Heart right ventricle (tissue), 16 donors: ENCODE measurements at places on chromosomes 5 and 9. TPM values are rescaled to one million over a fixed set of nuclear protein-coding genes. Genes with fewer than 3 reads are reported as not detected.

The ORM2 gene
- total RNA-seq, result not detected

The PCDHGA5 gene
- 7.1 TPM for total RNA-seq

DNA sequence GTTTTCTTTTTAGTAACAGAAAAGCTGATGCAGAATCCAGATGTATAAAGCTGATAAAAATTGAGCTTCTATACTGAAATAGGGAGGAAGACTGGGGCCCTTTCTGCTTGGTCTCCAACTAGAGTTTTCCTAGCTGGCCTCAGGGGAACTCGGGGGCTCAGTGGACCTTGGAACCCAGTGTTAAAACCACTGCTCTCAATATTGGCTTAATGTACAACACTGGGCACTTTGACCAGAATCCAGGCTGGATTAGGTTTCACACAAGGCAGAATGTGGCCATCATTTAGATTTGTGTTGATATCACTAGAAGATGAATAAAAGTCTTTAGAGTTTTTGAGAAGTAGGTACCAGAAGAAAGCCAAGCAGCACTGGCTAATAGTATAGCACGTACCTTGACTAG is 114.7 kb downstream of the GDNF start:
- H3K36me3 ChIP-seq, result peaks cover 6% of the 10 kb centered on the region
- no peak overlapping the region for H3K4me3 ChIP-seq
- no peak overlapping the region for H3K27ac ChIP-seq
- H3K4me1 ChIP-seq, result peaks cover 25% of the 10 kb centered on the region

GRCh38 chr5:161803-162110 is 29.5 kb upstream of the LRRC14B start:
- H3K27ac ChIP-seq, result no peak overlapping the region
- H3K4me3 ChIP-seq, result no peak overlapping the region
- H3K4me1 ChIP-seq, result no peaks in the 10 kb centered on the region
- peaks cover 5% of the 10 kb centered on the region for H3K27me3 ChIP-seq

- H3K4me3 ChIP-seq, result no peak overlapping the region
- peaks cover 85% of the 10 kb centered on the region for H3K4me1 ChIP-seq
- no peaks in the 10 kb centered on the region for H3K27me3 ChIP-seq
These were observed 48.8 kb upstream of the GALNT10 start for GRCh38 chr5:154141745-154142221.

DNA sequence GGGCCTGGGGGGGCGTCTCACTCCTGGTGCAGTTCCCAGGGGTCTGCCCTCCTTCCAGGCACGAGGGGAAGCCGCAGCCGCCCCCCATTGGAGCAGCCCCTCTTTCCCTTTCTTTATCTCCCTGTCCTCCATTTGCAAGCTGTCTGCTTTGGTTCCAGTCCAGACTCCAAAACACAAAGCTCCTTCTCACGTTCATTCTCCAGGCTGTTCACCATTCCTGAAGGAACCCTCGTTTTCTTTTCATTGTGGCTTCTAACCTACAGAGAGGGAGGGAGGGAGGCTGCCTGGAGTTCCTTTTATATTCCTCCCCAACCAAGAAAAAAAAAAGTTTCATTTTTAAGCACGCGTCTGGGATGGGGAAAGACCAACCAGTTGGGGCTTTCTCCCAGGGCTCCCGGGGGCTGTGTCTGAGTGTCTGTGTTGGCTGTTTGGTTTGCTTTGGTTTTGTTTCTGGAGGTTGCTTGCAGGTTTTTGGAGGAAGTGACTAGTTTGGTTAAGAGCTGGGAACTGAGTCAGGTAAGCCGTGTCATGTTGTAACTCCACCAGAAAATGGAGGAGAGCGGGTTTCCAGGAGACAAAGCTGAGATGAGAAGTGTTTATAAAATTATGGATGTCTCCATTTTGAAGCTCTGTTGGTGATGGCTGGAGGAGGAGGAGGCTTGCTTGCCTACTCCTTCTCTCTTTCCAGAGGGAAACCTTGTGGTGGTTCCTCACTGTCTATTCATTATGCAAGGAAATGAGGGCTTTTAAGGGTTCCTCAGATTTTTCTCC is 1.6 kb downstream of the ZNF462 start:
- peak overlapping the region; percentile 75 for H3K27ac ChIP-seq
- H3K27me3 ChIP-seq, result no peaks in the 10 kb centered on the region
- peaks cover 49% of the 10 kb centered on the region for H3K4me1 ChIP-seq
